IPS DF 6.9 (cell line): ENCODE measurements at places on chromosomes 6 and 20.

DNA sequence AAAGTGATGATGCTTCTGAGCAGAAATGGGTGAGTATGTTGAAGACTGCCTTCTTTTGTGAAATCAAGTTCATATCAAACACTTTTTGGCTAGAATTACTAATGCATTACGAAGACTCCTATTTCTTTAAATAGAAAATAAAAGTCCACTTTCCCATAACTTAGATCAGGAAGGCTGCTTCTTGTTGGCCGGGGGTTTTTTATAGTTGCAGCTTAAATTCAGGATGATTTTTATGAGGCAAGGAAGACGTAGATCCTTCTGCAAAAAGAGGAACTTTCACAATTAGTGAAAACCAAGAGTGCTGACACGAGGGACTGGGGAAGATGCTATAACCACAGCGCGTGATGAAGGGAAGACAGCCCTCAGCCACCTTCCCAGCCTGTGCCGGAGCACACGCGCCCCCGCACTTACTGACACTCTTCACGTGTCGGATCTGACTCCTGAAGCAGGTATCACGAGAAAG lies 206.1 kb upstream of the PRDM1 start:
- DNase-seq: no peak

DNA sequence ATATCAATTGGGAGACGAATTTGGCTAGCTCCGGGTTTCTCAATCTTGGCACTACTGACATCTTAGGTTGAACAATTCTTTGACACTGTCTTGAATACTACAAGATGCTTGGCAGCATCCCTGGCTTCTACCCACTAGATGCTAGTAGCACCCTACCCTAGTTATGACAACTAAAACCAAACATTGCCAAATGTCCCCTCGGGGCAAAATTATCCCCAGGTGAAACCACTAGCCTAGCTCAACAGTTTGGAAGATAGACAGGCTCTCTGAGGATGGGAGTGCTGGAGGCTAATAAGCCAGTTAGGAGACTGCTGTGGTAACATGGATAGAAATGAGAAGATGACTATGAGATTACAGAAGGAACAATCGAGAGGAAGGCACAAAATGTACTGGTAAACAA lies 20.9 kb downstream of the CCNC start:
- DNase-seq: no peak

GRCh38 chr20:10288954-10289646 lies 70.5 kb downstream of the SNAP25 start:
- no peak for DNase-seq

DNA sequence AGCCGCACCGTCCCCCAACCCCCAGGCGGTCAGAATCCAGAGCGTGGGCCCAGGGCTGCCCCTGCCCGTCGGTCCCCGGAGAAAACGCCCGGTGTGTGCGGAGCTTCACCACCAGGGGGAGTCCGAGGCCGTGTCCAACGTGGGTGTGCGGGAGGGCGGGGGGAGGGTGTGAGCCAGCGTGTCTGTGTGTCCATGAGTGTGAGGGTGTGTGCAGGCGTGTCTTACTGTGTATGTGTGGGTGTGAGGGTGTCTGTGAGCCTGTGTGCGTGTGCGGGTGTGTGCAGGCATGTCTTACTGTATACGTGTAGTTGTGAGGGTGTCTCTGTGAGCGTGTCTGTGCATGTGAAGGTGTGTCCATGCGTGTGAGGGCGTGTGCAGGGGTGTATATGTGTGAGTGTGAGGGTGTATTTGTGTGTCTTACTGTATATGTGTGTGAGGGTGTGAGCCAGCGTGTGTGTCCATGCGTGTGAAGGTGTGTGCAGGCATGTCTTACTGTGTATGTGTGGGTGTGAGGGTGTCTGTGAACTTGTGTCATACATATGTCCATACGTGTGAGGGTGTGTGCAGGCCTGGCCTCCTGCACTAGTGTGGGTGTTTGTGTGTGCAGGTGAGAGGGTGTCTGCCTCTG lies 24.6 kb upstream of the GATA5 start:
- no peak for DNase-seq

- DNase-seq: no peak
Measured at GRCh38 chr6:31908791-31909190, 6.9 kb upstream of the ZBTB12 start.

DNA sequence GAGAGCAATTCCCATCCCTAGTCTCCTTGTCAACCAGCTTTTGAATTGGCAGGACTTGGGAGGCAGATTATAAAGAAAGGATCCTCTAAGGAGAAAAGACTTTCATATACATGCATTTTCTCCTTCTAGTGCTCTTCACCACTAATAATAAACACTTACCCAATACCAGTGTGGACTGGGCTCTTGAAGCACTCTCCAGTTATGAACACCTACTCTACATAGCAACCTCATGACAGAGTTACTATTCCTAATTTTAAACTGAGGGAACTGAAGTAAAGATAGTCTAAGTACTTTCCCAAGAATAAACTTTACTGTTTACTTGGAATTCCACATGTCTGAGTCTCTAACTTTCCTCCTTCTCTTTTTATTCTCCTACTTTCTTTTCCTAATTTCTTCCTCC lies 4.8 kb downstream of the COL9A1 start:
- DNase-seq: no peak

DNA sequence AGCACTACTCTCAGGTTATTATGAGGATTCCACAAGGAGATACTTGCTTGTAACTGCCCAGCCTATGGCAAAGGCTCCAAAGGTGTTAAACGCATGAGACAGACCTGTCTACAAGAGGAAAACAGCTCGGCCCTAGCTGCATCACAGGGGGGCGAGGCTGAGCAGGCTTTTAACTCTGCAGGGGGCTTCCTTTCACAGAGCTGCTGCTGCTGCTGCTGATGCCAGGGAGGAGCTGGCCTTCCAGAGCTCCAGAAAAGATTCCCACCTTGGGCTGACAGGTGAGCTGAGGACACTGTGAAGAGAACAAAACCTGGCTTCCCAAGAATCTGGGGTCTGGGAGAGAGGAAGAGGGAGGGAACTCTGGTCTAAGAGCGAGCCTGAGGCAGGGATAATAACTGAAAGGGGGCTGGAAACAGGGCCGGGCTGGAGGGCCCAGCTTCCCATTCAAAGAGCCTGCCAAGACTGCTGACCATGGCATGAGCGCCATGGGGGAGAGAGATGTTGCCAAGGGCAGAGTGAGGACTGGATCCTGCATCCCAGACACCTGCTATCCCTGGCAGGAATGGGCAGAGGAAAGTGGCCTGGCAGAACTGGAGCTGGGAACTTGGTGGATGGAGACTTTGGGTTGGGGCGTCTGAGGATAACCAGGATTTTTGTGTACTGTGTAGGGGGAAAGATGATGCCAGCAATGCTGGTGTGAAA lies 211.1 kb upstream of the LRFN2 start:
- DNase-seq: no peak

GRCh38 chr6:123580331-123580730 lies 56.4 kb downstream of the TRDN start:
- no peak for DNase-seq

DNA sequence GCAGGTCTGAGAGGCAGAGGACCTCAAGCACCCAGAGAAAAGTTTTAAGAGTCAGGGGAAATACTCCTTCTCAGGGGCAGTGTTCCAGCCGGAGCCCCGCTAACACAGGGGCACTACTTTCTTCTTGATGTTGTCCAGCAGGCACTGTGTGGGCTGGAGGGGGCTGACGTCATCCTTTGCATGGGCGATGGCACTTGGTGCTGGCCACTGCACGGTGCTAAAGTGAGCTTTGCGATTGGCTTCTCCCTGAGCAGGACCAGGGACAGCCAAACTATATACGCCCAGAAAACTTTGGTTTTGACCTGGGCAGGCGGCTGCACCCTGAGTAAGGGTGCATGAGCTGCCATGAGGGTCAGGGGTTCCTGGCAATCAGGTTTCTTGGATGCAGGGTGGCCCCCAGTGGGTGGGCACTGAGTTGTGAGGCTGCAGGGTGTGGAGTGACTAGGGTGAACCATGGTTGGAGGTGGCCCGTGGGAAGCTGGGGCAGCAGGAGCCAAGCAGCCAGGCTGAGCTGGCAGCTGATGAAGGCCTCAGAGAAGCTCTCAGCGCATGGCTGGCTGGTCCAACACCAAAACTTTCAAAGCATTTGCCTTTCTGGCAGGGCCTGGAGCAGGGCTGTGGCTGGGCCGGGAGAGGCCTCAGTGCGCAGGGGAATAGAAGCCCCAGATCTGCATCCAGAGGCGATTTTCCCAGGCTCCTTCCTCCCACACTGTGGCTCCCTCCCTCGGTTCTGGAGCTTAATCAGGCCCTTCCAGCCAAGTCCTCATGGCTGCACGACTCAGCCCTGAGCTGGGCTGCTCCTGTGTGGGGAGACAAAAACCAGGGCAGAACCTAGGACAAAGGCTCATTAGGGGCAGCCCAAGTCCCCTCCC lies 18.3 kb downstream of the MRPS18A start:
- DNase-seq: no peak

- DNase-seq: no peak
Measured at GRCh38 chr20:36152261-36152660, 2.3 kb upstream of the EPB41L1 start.

- peak; percentile 55 for DNase-seq
Measured at GRCh38 chr6:160930547-160931377, 60.8 kb upstream of the MAP3K4 start.

DNA sequence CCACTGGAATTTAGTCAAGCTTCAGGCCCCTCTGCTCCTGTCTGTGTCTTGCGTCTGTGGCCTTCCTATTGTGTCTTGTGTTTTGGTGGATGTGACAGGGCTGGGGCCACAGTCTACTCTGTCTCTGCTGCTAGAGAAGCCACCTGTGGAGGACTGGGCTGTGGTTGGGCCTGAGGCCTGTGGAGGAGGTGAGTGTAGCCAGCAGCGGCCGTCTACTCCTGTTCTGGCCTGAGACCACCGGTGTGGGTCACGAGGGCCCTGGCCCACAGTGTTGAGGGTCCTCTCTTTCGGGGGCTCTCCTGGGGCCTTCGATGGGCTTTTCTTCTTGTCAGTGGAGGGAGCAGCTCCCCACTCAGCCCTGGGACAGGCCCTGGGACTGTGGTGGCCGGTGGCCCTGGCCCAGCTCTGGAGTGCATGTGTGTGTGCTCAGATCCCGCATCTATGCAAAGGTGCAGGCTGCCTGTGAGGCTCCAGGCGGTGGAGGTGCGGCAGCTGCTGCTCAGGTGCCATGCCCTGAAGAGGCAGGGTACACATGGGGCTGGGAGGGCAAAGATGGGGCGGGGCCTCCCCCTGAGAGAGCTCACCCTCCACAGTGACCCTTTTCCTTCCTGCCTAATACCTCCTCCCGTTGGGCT lies 20.8 kb downstream of the SDCBP2 start:
- DNase-seq: no peak

DNA sequence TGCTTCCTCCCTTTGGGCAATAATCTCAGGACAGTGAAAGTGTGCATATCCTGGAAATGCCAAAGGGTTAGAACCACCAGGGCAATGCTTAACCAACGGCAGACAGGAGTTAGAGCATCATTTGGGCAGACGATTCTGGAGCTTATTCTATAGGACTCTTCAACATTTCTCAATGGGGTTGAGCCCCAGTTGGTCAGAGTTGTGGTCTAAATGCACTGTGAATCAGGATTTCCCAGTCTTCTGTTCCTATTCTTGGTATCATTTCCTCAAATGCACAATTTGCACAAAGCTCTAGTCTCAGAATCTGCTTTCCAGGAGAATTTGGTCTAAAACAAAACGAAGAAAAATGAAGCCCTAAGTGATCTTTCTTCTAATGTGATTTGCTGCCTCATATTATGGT lies 389.6 kb upstream of the JAG1 start:
- no peak for DNase-seq

- DNase-seq: no peak
Measured at GRCh38 chr20:17969884-17970409, 1.1 kb downstream of the MGME1 start.

DNA sequence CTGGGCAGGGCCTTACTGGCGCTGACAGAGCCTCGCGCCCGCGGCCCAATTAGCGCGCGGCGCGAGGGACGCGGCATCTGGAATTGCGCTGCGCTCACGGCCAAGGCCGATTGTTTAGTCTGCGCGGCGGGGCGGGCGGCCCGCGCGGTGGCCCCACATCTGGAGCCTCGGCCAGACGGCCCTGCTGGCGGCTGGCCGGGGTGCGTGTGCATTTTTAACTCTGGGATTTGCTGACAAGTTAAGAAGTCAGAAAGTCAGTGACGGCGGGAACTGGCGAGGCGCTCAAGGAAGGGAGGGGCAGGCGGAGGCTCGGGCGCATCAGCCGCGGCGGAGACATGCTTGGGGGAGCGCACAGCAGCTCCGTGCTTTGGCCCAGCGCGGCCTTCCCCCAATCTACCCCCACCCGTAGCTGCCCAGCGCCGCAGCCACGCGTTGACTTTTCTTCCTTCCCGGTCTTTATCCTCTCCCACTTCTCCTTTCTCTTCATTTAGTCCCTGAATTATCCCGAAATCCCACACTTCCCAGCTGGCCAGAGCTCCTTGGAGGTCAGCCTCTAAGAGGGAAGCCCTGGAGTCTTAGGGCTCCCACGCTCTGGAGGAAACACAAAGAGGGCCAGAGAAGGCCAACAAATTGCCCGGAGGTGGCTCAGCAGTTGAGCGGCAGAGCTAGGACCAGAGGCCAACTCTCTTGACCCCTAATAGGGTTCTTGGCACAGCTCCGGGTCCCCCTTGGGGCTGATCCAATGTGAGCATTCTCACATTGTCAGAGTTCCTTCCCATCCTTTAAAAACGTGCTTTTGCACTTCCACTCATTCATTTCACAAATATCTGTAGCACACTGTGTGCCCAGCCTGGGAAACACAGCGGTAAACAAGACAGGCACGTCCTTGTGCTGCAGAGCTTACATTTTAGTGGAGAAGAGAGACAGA lies 40.8 kb upstream of the FOXP4 start:
- no peak for DNase-seq

DNA sequence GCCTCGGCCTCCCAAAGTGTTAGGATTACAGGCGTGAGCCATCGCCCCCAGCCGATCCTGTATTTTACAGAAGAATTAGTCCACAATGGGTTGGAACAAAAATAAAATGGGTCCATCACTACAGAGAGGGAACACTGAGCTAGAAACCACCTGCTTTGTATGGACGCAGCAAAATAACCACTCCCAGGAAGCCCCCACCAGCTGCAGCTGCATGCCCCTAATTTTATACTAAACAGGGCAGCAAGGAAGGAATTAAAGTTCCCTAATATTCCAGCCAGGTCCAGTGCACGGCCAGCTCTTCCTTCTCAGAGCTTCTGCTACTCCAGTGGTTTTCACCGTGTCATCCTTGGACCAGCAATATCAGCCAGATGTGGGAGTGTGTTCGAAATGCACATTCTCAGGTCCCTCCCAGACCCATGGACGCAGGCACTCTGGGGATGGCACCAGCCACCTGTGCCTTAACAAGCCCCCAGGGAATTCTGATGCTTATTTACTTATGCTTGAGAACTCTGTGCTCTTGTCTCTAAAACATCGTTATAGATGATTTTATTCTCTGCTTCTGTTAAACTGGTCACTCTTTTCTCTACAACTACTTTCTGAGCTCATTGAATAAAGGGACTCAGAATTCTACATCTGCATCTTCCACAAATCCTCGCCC lies 189.5 kb upstream of the SLC24A3 start:
- no peak for DNase-seq

GRCh38 chr6:163319609-163320366 lies 94.7 kb upstream of the QKI start:
- DNase-seq: no peak

- no peak for DNase-seq
Measured at GRCh38 chr20:62486484-62486883, 10.7 kb upstream of the GATA5 start.

GRCh38 chr6:36786055-36786675 lies 53.1 kb downstream of the CPNE5 start:
- DNase-seq: no peak

- DNase-seq: no peak
Measured at GRCh38 chr6:124057461-124057860, 253.8 kb downstream of the NKAIN2 start.

GRCh38 chr6:135753196-135753595 lies 98.3 kb upstream of the PDE7B start:
- DNase-seq: no peak

GRCh38 chr6:119310486-119311036 lies 39.0 kb downstream of the MAN1A1 start:
- DNase-seq: no peak

- no peak for DNase-seq
Measured at GRCh38 chr6:34396518-34396917, 4.0 kb upstream of the NUDT3 start.
